Smooth muscle cell of the brain vasculature (primary cell): ENCODE measurements at places on chromosomes 3 and 15.
A peak's percentile ranks its signal among the peaks of the same experiment; 100 is the strongest.

- no peak for DNase-seq
Observed at GRCh38 chr3:196965112-196965803, 3.4 kb downstream of the PIGZ start.

GRCh38 chr3:41137686-41138111 lies 61.6 kb upstream of the CTNNB1 start:
- no peak for DNase-seq

DNA sequence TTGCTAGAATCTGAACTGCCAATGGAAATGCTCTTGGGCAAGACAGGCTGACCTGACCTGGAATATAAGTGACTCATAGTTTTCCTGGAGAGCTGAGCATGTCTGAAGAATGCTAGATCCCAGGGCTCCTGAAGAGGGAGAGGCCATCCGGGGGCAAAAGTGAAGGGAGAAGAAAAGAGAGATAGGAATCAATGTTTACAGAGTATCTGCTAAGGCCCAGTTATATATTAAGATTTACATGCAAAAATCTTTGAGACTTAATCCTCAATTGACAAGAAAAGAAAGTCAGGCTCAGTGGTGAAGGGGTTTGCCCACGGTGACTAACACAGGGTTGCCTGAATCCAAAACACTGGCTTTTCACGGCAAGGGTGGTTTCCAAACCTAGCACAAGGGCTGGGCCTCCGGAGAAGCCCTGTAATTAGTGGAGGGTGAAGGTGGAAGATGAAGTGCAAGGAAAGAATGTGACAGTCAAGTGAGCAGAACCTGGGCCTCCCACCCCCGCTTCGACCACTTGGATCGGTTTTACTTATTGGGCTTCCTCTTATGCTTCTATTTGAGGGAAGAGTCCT lies 91.7 kb upstream of the FGF12 start:
- DNase-seq: peak; percentile 28

DNA sequence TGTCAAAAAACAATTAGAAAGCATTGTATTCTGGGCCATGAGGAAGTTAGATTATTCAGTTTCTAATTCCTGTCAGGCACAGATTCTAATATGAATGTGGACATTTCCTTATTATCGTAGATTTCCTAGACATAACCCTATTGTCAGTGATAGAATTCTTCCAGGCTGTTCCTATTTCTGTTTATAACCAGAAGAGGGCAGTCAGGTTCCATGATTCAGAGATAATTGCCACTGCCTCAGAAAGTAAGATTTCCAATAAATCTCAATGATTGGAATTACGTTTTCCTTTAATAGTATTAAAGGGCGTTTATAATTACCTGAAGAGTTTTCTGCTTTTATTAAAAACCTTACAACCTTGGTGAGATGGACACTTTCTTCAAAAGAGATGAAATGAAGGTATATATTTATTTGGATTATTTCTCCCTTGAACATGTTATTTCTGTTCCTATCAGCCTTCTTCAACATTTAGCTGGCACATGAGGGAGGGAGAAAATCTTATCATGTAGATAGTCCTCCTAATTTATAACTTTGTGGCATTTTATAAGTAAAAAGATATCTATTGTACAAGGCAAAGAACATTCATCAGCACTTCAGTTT lies 439.2 kb downstream of the MCTP2 start:
- DNase-seq: peak; percentile 13

DNA sequence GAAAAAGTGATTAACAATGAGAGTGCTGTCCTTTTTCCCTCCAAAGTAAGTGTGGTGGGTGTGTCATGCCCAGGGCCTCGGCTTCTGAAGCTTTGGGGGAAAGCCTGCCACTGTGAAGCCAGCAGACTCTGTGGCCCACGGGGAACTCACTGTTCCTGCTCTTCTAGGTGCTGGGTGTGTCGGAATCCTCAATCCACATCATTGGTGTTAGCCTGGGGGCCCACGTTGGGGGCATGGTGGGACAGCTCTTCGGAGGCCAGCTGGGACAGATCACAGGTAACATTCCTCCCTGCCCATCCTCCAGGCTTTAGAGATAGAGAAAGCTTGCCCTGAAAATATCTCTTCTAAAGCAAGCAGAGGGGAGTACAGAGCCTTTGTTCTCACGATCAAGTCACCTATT lies 11.6 kb downstream of the PLA1A start:
- DNase-seq: no peak

DNA sequence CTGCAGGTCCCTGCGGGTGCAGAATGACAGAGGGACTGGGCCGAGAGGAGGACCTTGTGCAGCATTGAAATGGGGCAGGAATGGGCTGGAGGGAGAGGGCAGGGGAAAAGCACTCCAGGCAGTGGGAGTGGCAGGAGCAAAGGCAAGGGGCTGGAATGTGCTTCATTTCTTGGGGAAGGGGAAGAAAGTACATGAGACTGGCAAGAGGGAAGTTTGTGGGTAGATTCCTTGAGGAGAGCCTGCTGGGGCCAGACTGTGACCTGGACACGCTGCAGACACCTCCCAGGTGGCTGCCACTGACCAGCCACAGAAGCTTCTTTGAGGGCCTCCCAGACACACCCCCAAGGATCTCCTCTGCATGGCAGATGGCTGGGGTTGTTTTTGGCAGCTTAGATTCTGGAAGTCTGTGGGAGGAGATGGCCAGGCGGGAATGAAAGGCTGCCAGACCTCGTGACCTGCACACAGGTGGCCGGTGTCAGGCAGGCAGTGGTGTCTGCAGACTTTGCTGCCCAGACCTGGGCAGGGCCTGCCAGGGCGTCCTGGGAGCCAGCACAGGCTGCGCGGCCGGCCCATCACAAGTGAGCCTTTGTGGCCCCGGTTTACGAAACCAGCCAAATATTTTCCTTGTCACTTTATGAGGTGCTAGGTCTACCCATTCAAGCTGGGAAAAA lies 53.1 kb downstream of the SPSB4 start:
- DNase-seq: no peak
